ENCODE measurements at places on chromosomes 7 and 10.

DNA sequence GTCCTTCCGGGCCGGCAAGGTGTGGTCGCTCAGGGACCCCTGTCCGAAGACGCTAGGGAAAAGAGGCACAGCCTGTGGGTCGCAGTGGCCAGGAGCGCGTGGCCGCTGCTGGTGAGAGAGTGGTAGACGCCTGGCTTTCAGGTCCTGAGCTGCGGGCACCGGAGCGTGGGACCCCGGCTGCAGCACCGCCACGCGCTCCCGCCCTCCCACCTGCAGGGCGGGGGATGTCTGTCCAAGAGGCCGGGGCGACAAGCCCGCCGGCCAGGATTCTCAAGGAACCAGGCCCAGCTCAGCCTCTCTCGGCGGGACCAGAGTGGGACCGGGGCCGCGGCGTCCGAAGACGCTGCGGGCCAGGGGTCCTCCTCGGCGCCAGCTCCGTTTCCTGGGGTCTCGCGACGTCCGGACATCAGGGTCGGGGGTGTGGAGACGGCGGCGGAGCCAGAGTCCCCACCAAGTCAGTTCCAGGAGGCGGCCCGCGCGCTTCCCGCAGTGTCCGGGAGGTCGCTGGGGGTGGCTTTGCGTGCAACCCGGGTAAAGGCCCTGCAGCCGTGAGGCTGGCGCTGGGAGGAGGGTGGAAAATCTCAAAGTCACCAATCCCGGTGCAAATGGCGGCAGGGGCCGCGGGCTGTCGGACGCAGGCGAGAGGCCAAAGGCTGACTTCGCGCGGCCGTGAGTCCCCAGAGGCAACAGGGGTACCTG lies 5.5 kb downstream of the ZNF503 start:
- peak; percentile 69 for DNase-seq

DNA sequence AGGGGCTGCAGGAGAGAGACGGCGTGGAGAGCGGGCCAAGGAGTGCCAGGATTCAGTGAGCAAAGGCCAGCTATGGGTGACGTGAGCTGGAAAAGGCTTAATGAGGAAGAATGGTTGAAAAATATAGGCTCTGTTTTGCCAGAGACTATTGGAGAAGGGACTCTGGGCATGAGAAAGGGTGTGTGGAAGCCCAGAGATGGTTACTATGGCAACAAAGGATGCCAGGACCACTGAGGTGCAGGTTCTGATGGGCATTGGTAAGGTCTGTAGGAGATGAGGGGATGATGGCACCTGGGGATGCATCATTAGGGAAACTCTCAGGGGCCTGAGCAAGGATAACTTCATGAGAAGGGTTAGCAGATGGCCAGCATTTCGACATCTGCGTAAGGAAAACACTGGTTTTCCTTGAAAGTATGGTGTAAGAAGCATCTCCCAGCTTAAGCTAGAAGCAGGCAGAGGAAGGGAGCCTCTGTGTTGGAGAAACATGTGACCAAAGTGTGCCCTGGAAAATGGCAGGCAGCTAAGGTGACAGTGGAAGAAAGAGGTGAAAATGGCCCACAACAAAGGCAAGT lies 21.6 kb upstream of the FAM180A start:
- DNase-seq = no peak

DNA sequence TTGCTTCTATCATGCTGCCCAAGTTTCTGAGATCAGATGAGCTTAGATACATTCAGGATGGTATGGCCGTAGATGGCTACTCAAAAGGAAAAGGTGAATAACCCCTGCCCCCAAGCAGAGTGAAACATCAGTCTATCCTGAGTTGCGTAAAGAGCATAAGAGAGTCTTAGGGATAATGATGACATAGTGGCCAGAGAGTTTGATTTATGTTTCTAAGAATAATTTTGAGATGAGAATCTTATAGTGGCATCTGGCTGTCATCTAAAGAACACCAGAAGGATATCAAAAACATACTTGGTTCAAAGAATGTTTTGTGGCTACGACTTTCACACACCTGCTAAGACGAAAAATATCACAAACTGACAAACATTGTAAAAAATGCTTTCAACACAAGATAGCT lies 20.6 kb downstream of the PIK3CG start:
- no peak for DNase-seq

DNA sequence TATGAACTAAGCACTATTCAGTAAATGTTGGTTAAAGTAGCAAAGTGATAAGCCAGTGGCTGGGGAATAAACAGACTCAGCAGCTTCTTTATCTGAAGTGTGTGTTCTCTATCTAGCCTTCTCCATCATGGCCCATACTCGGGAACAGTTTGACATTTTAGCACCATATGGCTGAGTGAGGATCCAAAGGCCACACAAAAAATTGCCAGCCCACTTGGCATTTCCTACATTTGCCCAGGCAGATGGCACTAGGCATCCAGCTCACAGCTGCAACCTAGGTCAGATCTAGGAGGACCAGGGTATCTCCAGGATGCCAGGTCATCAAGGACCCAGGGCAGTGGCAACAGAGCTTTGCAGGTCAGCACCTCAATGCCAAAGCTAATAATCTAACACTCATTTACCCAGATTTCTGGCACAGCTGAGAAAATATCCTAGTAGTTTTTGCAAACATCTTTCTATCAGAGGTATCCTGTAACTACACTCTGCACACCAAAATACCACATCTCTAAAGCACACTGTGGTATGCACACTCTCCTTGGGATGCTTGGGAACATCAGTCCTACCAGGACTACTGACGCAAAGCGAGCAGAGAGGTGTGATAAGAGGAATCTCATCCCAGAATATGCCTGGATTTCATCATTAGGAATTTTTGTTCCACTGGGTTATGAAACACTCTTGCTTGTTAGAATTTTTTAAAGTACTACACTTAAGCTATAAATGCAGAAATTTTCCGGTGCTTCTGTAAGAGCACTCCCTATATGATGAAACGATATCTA lies 61.7 kb downstream of the DOCK4 start:
- DNase-seq = no peak

GRCh38 chr10:73859428-73859783 lies 14.9 kb downstream of the CAMK2G start:
- DNase-seq = no peak

- DNase-seq = no peak
These were observed 66.3 kb upstream of the SH2B2 start for GRCh38 chr7:102220229-102220850.

GRCh38 chr7:71829515-71829914 lies 582.6 kb downstream of the CALN1 start:
- no peak for DNase-seq

DNA sequence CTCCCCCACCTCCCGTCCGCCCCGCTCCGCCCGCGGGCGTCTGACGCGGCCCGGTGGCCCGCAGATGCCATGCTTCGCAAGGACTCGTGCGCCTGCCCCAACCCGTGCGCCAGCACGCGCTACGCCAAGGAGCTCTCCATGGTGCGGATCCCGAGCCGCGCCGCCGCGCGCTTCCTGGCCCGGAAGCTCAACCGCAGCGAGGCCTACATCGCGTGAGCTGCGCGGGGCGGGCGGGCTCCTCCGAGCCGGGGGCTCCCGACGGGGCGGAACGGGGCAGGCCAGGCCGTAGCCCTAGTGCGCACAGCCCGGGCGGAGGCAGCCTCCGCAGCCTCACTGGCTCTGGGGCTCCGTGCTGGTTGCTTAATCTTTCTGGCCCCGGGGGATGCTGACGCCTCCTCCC lies 2.8 kb downstream of the ASIC3 start:
- no peak for DNase-seq

- no peak for DNase-seq
These were observed 21.5 kb upstream of the ZNF800 start for GRCh38 chr7:127413962-127414361.

DNA sequence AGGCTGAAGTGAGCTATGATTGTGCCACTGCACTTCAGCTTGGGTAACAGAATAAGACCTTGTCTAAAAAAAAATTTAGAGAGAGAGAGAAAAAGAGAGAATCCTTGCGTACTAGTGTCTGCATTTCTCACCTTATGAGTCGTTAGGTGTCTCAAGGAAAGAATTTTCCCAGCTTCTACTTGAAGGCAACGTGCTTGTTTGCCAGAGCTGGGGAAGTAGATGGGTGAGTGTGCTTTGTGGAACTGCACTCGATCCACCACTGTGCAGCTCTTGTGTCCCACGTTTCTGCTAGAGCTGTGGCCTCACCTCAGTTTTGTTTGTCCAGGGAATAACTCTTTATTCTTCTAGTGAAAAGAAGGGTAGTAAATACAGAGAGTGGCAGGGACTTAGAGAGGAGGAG lies 38.9 kb downstream of the HDAC9 start:
- DNase-seq = no peak

DNA sequence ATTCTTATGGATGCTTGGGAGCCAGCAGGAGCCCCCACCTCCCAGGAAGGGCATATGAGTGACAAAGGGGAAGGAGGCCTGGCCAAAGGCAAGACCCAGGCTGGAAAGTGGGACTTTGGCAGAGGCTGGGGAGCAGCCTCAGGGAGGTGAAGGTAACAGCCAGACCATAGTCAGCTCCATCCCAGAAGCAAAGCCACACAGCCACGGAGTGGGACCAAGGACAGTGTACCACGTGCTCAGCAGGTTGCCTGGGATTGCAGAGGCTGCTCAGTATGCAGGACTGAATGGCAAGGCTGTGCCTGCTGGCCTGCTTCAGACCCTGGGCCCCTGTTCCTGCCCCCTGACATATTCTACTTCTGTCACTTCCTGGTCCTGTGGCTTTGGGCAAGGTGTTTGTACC lies 17.6 kb upstream of the GPR26 start:
- DNase-seq = no peak

DNA sequence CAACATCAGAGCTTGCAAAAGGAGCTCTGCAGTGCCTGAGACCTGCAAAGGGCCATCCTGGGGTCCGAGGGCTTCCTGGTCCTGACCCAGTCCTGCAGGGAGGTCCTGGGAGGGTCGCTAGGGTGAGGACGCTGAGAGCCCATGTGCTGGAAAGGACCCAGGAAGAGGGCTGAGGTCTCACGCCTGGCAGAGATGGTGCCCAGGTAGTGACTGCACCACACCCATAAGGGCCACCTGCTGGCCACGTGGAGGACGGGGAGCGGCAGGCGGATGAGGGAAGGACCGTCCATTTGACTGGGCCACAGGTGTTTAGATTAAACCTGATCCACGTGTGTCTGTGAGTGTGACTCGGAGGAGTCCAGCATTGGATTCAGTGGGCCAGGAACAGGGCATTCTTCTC lies 392.8 kb downstream of the DNAJB6 start:
- no peak for DNase-seq

- DNase-seq = no peak
These were observed at the start of gene CYP17A1 for GRCh38 chr10:102837230-102837721. CYP17A1 (minus strand) TSS chr10:102837413; CDS start chr10:102837361, 52 bp downstream.

DNA sequence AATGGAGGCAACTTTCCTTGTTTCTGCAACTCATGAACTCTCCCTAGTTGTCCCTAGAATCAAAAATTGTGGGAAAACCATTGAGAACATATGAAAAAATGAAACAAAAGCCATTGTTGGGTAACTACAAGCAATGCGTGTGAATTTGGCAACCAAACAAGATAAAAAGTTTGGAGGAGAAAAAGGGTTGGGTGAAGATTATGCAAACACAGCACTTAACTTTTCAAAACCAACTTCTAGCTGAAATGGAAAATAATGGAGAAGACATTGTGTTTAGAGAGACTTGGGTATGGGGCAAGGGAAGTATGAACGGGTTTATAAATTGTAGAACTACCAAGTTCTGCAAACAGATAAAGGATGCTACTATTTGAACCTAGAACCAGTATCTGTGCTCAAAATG lies 89.0 kb upstream of the SVIL start:
- no peak for DNase-seq

DNA sequence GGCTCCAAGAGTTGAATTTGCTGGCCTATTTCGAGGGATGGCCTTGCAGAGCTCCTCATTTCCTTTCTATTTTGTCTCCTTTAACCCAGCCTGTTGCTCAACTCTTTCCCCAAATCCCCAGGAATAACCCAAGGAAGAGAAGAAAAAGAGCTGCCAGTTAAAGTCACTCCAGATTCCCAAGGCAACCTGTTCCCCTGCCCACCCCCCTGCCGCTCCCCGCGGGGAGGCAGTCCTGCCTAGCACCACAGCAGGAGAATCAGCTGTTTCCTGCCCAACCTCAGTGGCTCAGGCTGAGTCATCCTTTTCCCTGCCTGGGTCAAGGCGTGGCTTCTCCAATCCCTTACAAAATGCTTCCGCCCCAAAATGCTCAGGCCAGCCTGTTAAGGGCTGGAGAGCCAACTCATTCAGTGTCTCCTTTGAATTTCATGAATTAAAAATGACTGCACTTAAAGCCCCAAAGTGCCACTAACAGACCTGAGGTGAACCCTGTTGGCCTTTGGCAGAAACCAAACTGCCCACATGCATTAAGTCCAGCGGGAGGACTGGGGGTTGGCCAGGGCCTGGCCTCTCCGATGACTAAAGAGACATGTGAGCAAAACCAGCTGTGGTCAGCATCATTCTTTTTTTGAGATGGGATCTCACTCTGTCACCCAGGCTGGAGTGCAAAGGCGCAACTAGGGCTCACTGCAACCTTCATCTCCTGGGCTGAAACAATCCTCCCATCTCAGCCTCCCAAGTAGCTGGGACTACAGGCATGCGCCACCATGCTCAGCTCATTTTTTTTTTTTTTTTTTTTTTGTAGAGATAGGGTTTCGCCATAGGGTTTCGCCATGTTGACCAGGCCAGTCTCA lies 83.2 kb upstream of the KIF5B start:
- DNase-seq = peak; percentile 92

GRCh38 chr7:101943889-101944600 lies 126.6 kb downstream of the CUX1 start:
- peak; percentile 9 for DNase-seq
